Stimulated activated CD8-positive, alpha-beta memory T cell treated with anti-CD3 and anti-CD28 coated beads, Interleukin-7, amount 100 ng/mL, for 4 hours (primary cell): ENCODE measurements at places on chromosomes 7 and 10.

DNA sequence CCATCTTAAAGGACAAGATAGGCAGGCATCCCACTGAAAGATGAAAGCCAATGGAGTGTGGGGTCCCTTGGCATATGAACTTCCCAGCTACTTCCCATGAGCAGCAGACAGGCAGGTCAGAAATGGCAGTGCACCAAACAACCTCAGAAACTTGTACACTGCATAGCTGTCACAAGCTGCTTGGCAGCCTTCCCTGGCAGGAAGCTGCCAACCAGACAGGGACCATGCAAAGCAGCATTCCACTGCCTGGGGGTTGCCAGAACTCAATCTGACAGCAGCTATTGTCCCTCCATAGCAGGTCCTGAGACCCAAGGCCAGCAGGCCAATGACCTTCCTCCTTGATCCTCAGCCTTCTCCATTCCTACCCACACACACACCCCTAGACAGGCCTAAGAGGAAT is 139.5 kb downstream of the PLCE1 start:
- no peak for DNase-seq

- no peak for DNase-seq
Observed at GRCh38 chr7:132291481-132291880, 284.8 kb downstream of the PLXNA4 start.

DNA sequence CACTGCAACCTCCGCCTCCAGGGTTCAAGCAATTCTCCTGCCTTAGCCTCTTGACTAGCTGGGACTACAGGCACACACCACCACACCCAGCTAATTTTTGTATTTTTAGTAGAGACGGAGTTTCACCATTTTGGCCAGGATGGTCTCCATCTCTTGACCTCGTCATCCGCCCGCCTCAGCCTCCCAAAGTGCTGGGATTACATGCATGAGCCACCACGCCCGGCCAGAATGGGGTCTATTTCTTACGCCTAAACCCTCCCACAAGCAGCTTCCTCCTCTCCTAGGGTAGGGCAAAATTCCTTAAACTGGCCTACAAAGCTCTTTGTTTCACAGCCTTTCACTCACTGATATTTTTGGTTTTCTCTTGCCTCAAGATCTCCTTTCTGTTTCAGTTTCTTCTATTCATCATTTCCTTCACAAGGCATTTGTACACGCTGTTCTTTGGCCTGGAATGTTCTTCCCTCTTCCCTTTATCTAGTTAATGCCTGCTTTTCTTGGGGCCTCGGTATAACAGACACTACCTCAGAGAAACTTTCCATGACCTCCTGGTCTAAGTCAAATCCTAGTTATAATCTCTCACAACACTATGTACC is 6.7 kb downstream of the CPEB3 start:
- DNase-seq = no peak

DNA sequence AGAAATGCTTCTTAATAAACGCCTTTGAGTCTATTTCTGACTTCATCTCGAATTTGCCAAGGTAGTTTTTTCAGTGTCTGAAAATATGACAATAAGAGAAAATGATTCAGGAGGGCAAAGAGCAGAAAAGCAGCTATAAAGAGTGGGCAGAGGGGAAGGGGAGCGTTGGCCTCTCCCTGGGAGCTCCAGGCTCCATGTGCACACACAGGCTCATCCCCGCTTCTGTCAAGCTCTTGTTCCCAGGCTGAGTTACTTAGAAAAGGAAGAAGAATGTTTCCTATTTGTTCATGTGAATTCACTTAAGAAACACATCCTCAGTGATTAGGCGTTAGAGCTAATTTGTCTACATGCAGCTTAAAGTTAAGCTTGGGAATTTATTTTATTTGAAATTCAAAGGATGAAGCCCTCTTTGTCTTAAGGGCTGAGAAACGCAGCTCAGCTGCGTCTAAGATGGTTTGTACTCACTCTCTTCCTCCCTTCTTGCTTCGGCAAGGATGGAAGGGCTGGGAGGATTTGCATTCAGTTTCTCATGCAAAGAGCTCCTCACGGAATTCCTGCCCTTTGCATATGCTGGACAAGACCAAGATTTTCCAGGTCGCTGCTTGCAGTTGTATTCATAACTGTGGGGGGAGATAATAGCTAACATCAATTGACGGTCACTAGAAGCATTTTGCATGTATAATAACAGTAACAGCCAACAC is 29.0 kb upstream of the ATXN7L1 start:
- no peak for DNase-seq

DNA sequence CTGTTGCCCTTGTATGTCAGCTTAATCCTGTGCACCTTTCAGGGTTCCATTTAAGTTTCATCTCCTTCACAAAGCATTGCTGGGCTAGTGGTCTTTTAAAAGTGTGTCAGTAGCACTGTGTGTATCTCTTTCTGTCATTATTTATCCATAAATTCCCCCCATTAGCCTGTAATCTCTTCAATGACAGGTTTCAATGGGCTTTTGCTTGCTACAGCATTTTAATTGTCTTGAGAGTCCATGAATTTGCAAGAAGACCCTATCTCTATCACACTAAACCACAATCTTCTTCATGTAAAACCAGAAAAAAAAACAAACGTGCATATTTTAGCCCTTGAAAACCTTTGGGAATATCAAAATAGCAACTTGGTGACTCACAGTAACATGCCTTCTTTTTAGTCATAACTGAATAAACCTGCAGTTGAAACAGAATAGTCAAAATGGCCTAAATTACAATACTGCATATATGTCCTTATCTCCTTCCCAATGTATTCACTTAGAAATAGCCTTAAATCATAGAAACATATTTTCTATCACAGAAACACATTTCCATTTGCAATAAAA is 118.6 kb downstream of the PON1 start:
- DNase-seq = no peak

DNA sequence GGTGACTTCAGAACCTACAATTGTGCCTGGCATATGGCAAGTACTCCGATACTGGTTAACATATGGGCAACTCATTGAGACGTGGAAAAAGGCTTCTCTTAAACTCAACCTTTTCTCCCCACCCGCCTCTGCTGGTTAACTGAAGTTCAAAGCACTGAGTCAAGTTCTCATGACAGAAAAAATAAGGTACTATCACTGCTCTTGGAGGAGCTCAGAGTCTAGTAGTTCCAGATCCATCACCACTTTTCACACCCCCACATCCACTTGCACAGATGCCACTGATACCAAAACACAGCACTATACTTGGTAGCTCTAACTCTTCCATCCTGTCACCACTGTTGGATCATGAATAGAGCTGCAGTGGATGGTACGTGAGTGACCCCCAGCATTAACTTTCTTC is 36.2 kb downstream of the CCDC6 start:
- no peak for DNase-seq

- DNase-seq = no peak
Observed at GRCh38 chr7:139763330-139763729, 14.5 kb downstream of the HIPK2 start.

- DNase-seq = no peak
Observed at GRCh38 chr7:132348341-132348740, 227.9 kb downstream of the PLXNA4 start.

DNA sequence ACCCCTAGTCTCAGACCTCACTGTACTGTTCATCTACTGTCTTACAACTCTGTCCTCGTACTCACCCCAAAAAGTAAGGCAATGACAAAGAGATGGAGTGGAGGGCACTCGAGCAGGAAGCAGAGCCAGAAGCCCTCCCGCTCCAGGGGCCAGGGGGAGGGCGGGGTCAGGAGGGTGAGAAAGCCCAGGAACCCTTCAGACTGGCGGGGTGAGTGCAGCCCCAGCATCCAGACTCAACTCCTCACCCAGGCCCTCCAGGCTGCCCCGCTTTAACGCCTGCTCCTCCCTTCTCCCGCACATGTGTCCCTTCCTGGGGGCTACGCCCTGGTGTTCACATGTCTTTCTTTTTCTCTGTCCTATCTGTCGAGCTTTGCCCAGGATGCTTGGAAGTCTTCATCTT is 66.1 kb downstream of the CALML3 start:
- DNase-seq = no peak

DNA sequence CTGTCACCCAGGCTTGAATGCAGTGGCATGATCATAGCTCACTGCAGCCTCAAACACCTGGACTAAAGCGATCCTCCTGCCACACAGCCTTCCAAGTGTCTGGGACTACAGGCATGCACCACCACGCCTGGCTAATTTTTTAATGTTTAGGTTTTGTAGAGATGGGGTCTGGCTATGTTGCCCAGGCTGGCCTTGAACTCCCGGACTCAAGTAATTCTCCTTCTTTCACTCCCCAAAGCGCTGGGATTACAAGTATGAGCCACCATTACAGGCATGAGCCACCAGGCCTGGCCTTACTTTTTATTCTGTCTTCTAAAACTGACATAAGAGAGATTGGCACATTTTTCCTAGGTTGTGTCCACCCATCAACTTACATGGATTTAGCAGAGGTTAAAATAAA is 33.3 kb downstream of the TACC2 start:
- DNase-seq = no peak

DNA sequence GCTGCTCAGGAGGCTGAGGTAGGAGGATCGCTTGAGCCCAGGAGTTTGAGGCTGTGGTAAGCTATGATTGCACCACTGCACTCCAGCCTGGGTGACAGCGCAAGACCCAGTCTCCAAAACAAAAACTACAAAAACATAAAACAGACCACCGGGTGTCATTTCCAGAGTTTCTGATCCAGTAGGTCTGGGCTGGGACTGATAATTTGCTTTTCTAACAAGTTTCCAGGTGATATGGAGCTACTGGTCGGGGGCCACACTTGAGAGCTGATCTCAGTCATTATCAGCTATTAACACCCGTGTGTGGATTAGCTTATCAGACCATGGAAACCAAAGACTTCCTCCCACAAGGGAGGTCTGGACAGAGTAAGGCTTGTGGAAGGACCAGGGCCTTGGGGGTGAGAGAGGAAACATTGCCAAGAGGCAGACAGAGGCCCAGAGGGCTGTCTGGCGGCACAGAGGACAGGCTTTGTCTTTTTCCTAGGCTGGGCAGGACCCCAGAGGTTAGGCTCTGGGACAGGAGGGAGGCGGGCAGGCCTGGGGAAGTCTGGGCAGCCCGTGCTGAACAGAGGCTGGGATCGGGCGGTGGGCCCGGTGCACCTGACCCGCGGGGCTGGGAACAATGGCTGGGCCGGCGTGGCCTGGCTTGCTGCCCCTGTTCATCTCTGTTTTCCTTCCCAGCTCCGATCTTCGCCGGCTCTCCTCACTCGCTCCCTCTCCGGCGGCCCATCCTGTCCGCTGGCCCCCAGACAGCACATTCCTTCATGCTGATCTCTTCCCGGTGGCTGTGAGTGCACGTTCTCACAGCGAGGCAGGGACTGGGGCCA is 25.2 kb downstream of the TMEM270 start:
- no peak for DNase-seq

GRCh38 chr10:133537546-133538545 is 10.7 kb downstream of the CYP2E1 start:
- DNase-seq = no peak

DNA sequence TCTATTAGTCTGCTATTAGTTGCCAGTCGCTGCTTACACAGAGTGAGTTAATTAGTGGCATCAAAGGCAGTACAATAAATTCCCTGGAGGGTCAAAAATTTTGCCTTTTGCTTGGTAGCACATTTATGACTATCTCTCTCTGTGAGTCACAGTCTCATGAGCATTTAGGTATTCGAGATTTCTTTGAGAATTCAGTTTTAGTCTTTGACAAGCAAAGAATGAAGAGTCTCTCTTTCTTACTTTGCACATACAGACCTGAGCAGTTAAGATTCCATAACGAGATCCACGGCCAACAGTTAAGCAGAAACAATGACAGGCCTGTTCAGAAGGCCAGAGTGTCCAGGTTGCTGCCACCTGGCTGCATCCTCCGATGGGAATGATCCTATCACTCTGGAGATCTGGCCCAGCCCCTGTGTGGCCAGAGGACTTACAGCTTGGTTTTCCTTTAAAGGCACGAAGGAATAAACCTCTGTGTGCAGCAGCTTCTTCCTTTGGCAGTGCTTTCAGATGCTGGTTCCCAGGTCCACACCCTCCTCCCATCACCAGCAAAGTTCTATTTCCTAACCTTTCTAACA is 80.6 kb downstream of the GLI3 start:
- DNase-seq = no peak

DNA sequence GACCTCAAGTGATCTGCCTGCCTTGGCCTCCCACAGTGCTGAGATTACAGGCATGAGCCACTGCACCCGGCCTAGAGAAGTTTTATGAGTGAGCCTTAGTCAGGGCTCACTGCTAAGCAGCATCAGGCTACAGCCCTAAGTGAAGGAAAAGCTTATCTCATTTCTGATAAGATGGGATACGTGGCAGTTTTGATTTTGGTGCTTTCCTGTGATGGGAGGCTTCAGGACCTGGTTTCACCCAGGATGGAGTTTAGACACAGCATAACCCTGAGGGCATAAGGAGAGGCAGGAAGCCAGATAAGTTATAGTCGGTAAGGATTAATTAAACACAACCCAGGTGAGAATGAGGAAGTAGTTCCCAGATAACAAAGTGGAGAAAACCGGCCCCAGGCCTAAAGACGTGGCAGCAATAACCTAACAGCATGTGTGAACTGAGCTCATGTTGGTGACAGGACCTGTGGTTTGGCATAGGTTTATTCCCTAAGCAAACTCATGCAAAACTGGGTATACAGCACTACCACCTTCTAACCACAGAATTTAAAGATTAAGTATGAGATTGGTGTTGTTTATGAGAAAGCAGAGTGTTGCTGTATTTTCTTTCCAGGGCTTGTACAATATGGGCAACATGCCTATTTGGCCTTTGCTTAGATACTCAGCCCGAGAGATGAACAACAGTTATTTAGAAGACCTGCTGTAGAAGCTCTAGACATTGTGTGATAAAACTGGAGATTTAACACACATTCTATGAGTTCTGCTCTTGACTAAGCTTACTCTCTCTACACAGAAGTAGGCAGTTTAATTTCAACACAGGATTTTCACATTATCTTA is 119.4 kb downstream of the COL28A1 start:
- DNase-seq = no peak

- DNase-seq = no peak
Observed at GRCh38 chr10:117477211-117477947, 65.2 kb upstream of the EMX2 start.
